ENCODE measurements at places on chromosomes 6 and 20. TPM values are rescaled to one million over a fixed set of nuclear protein-coding genes. Genes with fewer than 3 reads are reported as not detected.

Gene SRSF3
- 171 TPM for total RNA-seq

GRCh38 chr6:63347599-63347998 is 27.8 kb upstream of the LGSN start:
- H3K27me3 ChIP-seq, result no peaks in the 10 kb centered on the region
- no peak overlapping the region for H3K27ac ChIP-seq
- no peak for DNase-seq
- no peaks in the 10 kb centered on the region for H3K36me3 ChIP-seq
- H3K4me3 ChIP-seq, result no peak overlapping the region

Gene GTSF1L
- not detected for total RNA-seq

Gene TRIM10
- total RNA-seq, result 1.6 TPM

Gene RAET1G
- total RNA-seq, result 1.9 TPM

DNA sequence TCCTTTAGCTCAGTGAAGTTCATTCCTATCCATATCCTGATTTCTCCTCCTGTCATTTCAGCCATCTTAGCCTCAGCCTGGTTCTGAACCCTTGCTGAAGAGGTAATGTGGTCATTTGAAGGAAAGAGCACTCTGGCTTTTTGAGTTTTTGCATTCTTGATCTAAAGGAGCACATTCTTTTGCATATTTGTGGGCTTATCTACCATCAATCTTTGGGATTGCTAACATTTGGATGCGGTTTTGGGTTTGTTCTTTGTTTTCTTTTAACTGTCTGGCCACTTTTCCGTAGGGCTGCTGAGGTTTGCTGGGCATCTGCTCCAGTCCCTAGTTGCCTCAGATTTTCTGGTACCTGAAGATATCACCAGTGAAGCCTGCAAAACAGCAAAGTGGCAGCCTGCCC is 238.3 kb downstream of the EPM2A start:
- H3K4me1 ChIP-seq, result no peaks in the 10 kb centered on the region
- H3K27me3 ChIP-seq, result no peaks in the 10 kb centered on the region
- no peaks in the 10 kb centered on the region for H3K36me3 ChIP-seq

DNA sequence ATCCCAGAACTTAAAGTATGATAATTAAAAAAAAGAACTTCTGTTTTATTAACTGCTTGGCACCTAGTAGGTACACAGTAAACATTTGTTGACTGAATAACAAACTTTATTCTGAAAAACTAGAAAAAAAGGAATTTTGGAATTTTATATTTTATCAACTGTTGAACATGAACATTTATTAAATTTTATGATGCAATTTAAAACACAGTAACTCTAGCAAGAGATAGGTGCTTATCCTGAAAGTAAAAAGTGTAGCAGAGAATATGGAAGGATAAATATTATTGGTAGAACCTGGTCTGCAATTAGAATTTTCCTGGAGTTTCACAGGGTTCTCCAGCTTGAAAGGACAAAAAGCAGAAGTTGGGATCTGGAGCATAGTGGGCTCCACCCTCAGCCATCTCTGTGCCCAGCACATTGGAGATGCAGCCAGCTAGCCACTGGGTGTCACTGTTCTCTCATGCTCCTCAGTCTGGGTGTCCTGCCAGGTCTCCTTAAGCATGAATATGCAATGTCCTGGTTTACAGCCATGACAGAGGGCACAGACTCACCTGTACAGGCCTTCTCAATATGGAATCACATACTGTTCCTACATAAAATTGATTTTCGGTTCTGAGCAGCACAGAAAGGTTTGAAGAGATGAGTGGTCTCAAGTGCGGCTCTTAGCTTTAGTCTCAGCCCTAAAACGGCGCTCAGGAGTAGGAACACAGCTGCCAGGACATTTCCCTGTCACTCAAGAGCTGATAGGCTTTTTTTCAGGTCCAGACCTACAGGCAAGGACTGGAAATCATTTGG is 31.7 kb upstream of the IL20RA start:
- H3K27ac ChIP-seq, result no peak overlapping the region
- H3K36me3 ChIP-seq, result no peaks in the 10 kb centered on the region
- peak; percentile 69 for DNase-seq
- H3K4me1 ChIP-seq, result peaks cover 4% of the 10 kb centered on the region
- no peaks in the 10 kb centered on the region for H3K27me3 ChIP-seq

DNA sequence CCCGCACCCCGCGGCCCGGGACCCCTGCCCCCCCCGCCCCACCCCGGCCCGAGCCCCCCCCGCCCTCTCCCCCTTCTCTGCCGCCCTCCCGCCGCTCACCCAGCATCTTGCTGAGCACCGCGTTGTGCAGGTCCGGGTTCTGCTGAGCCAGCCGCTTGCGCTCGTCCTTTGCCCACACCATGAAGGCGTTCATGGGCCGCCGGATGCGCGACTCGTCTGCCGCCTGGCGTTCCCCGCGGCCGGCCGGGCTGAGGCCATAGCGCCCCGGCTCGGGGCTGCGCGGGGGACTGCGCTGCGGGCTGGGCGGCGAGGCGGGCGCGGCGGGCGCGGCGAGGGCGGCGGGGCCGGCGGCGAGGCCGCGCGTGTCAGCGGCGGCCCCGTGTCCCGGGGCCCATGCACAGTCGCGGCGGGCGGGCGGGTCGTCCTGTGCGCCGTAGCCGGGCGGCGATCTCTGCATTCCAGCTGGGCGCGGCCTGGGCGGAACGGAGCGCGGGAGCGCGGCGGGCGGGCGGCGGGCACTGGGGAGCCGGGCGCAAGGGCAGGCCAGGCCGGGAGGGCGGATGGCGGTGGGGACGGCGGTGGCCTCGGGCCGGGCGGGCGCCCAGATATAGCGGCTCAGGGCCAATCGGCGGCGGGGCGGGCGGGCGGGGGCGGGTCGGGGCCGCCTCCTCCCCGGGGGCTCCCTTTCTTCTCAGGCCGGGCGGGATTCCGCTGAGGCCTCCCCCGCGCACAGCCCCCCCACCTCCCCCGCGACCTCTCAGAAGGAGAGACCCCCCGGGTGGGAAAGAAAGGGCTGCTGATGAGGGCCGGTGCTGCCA is at the start of gene SOX18:
TSS of gene SOX18 (minus strand) at position 580 of the 818 bp plus-strand sequence. CDS start at position 457, 123 bp downstream.
- peaks cover 47% of the 10 kb centered on the region for H3K4me1 ChIP-seq
- H3K27me3 ChIP-seq, result peaks cover 71% of the 10 kb centered on the region
- H3K36me3 ChIP-seq, result no peaks in the 10 kb centered on the region
- H3K4me3 ChIP-seq, result peak within 1 kb of the TSS; percentile 43
- no peak for DNase-seq
- peak within 1 kb of the TSS; percentile 47 for H3K27ac ChIP-seq

Gene SLC17A9
- total RNA-seq, result 2.1 TPM

DNA sequence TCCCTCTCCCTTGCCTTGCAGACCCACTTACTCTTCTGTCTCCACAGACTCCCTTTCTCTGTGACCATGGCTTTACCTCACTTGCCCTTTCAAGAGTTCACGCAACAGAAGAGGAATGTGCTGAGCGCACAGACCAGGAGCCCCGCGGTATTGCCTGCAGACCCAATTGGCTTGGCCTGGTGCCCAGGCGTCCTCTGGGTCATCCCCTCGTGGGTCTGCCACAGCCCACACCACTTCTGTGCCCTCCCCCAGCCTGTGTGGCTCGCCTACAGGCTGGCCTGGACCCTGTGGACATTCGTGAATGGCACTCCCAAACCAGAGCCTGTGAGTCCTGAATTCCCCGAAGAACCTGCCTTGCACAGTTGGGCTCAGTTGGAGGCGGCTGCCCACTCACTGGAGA is 15.3 kb upstream of the NINL start:
- no peaks in the 10 kb centered on the region for H3K4me1 ChIP-seq
- H3K36me3 ChIP-seq, result no peaks in the 10 kb centered on the region
- H3K4me3 ChIP-seq, result no peak overlapping the region
- H3K27ac ChIP-seq, result no peak overlapping the region
- H3K27me3 ChIP-seq, result no peaks in the 10 kb centered on the region

Gene HLA-DRB5
- total RNA-seq, result 1.3 TPM

Data from suprapubic skin (tissue), 4 donors.